BE2C (cell line): ENCODE measurements at places on chromosomes 16 and 17.

DNA sequence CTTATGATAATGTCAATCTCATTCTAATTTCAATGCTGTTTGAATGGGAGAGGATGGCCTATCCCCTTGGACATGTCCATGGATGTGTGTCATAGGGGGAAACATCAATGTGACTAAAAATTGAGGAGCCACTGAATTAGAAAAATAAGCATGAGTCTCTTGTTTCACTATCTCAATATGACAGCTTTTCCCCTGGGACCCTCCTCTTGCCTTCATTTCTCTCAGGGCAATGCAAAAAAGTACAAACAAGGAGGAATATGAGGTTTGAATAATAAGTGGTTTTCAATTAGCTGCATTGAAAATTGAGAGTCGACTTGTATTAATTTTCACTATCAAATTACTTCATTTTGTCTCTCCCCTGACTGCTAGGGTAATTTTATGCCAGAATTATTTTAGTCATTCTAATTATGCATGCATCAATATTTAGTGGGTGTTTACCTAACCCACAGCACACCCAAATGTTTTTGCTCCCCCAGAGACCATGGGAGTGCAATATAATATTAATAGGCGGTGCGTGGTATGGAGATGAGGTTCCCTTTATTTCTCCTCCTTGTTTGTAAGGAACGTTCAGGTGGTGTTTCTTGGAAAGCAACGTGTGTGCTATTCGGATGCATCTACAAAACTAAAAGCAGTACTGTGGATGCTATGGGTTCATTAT, 6.8 kb upstream of the SDR42E1 start:
- DNase-seq: no peak

GRCh38 chr17:73614256-73614655, 30.0 kb downstream of the SDK2 start:
- DNase-seq: no peak

- no peak for DNase-seq
Measured at GRCh38 chr16:71585318-71585703, 8.4 kb upstream of the TAT start.

- DNase-seq: no peak
Measured at GRCh38 chr17:46922487-46922803, 515 bp upstream of the GOSR2 start.

- DNase-seq: no peak
Measured at GRCh38 chr17:40612599-40613244, 34.9 kb downstream of the SMARCE1 start.

GRCh38 chr17:66492561-66493005, 190.2 kb downstream of the PRKCA start:
- no peak for DNase-seq

- no peak for DNase-seq
Measured at GRCh38 chr17:79522414-79522813, 88.4 kb downstream of the RBFOX3 start.
